ENCODE measurements at places on chromosomes 3 and 15.

DNA sequence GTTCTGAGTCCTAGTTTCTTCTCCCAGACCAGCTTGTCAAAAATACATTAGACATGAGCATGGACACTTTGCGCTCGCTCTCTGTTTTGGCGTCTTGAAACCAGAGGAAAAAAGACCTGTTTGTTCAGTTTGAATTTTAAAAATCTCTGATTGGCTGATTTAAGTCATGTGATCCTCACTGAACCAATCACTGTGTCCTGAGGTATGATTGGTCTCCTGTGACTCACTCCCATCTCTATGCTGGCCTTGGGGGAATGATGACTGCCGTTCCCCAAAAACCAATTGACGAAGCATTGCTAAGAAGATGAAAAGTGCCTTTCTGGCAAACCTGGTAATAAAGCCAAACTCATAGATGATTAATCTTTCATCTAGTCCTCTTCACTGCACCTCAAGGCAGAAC is 256.5 kb downstream of the IL5RA start:
- DNase-seq = no peak

GRCh38 chr3:196621611-196622010 is 17.9 kb upstream of the NRROS start:
- no peak for DNase-seq

- DNase-seq = no peak
These were observed 15.5 kb upstream of the MRPS22 start for GRCh38 chr3:139328356-139328755.

GRCh38 chr15:31501536-31502157 is 175.0 kb downstream of the KLF13 start:
- no peak for DNase-seq
